ENCODE measurements at places on chromosomes 1 and 21.

GRCh38 chr1:56265216-56265615, 314.1 kb downstream of the PLPP3 start:
- DNase-seq, result no peak

GRCh38 chr1:82485591-82486369, 685.0 kb downstream of the ADGRL2 start:
- no peak for DNase-seq

GRCh38 chr1:226784081-226785049, 45.3 kb upstream of the ITPKB start:
- no peak for DNase-seq

GRCh38 chr1:8017495-8018197, 8.5 kb downstream of the ERRFI1 start:
- DNase-seq, result no peak

DNA sequence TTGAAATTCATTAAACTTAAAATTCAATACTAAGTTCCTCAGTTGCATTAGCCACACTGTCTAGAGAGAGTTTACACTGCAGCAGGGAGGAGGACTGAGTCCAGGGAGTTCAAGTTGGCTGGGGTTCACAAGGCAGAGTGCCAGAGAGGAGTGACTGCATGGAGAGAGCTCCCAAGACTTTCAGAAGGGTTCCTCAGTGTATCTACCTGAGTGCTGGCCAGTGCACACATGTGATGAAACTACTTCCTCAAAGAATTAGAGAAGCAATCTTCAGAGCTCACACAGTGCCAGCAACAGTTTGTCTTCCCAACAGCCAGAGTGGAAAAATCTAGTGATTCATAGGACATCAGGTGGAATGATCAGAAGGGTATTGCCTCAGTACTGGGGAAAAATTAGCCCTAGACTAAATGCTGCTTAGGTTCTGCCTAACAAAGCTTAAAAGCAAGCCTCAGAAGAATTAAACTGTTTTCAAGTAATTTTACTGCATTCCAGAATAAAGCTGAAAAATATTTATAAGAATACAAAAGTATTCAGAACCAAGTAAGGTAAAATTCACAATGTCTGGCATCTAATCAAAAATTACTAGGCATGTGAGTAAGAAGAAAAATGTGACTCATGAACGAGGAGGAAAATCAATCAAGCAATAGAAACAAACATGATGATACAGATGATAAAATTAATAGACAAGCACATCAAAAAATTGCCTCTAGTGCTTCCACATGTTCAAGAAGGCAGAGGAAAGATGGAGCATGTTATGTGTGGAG, 10.4 kb upstream of the WNT3A start:
- no peak for DNase-seq

DNA sequence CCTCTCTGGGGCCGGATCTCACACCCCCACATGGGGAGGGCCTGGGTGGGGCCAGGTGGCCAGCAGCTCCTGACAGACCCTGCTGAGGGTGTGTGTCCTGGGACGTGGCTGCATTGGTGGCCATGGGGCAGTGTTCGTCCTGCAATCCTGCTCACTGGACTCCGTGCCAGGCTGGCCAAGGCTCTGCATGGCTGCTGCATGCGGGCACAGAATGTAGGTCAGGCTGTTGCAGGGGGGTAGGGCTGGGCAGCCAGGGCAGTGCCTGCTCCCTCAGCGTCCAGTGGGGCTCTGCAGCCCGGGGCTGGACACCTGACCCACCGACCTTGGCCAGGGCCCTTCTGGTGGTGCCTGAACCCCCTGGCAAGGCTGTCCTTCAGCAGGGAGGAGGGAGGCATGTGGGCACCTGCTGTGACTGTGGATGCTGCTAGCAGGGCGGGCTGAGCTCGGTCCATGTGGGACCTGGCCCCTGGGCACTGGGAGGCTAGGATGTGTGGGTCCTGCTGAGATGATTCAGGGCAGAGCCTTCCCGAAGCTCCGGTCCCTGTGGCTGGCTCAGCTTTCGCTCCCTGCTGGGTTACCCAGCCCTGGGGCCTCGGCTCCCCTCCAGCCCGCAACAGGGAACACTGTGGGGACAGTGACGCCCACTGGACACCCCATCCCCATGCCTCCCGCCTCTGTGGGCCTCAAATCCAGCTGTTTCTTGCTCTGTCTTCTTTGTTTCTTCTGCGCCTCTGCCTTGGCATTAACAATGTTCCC, 14.9 kb upstream of the PLCH2 start:
- no peak for DNase-seq

All from T-helper 1 cell (primary cell).